ENCODE measurements at places on chromosomes 11 and 22.

- H3K4me1 ChIP-seq, result no peaks in the 10 kb centered on the region
- no peak overlapping the region for H3K4me3 ChIP-seq
- H3K27ac ChIP-seq, result no peak overlapping the region
- H3K36me3 ChIP-seq, result no peaks in the 10 kb centered on the region
- no peaks in the 10 kb centered on the region for H3K27me3 ChIP-seq
Measured at GRCh38 chr11:1403721-1404460, 14.2 kb downstream of the BRSK2 start.

DNA sequence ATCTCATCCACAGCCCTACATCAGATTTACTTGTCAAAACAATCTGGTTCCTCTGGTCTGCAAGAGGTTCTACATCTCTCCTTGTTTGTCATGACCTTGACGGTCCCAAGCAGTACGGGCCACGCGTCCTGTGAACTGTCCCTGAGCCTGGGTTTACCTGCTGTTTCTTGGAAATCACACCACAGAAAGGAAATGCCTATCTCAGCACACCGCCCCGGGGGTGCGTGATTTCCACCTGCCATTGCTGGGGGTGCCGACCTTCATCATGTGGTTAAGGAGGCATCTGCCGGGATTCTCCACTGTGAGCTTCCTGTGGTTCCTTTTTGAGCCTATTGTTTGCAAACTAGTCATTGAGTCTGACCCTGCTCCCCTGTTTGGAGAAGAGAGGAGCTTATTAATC lies 1363.4 kb downstream of the BRD1 start:
- H3K4me3 ChIP-seq, result no peak overlapping the region
- no peaks in the 10 kb centered on the region for H3K27me3 ChIP-seq
- no peak for DNase-seq
- no peak overlapping the region for H3K27ac ChIP-seq
- no peaks in the 10 kb centered on the region for H3K36me3 ChIP-seq

DNA sequence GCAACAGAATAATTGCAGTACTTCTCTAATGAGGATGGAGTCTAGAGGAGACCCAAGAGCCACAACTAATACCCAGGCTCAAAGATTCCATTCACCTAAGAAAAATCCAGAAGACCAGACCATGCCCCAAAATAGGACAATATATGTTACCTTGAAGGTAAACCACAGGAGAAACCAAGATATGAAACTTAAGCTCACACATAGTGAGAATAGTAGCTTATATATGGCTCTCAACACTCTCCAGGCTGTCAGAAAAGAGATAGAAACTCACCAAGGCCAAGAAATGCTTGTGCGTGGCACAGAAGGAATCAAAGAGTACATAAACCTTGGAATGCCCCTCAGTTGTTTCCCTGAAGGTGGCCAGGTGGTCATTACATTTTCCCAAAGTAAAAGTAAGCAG lies 9.1 kb downstream of the FAM111A start:
- no peak overlapping the region for H3K4me3 ChIP-seq
- no peaks in the 10 kb centered on the region for H3K27me3 ChIP-seq
- peaks cover 37% of the 10 kb centered on the region for H3K36me3 ChIP-seq
- no peak overlapping the region for H3K27ac ChIP-seq
- no peak for DNase-seq

DNA sequence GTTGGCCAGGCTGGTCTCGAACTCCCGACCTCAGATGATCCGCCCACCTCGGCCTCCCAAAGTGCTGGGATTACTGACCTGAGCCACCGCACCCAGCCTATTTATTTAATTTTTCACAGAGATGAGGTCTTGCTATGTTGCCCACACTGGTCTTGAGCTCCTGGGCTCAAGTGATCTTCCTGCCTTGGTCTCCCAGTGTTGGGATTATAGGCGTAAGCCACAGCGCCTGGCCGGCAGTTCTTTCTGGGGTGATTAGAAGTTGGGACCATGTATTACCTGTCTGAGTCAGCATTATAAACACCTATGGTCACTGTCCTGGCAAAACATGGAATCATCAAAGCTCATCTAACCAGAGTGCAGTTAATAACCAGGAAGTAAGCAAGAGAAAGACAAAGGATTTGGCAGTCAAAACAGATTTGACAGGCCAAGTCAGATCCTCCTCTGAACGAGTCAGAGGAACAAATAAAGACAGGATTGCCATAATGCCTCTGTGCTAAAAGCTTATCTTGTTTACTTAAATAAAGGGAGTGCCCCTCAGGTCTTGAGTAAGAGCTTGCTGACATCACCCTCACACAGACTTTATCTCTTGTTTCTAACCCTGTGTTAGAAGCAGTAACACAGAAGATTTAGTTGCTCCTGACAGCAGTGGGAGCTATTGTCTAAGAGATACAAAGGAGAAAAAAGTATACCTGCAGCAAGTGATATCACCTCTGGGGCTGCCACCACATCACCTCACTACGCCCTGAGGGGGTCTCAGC lies 3.7 kb downstream of the SERPIND1 start:
- DNase-seq, result no peak
- H3K36me3 ChIP-seq, result no peaks in the 10 kb centered on the region
- H3K27me3 ChIP-seq, result no peaks in the 10 kb centered on the region
- peak overlapping the region; percentile 70 for H3K27ac ChIP-seq
- peaks cover 14% of the 10 kb centered on the region for H3K4me1 ChIP-seq

DNA sequence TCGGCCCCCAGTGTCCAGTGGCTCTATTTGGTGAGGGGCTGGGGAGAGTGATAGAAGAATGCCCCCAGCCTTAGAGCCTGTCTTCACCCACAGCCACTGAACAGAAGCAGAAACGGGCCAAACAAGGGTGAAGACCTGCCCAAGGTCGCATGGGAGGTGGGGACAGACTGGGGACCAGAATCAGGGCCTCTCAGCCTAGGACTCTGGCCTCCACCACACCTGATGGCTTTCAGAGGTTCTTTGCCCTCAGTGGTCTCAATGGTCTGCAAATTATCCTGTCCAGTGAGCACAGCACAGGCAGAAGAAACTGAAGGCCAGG lies 4.5 kb upstream of the MYRF start:
- no peaks in the 10 kb centered on the region for H3K36me3 ChIP-seq
- H3K4me3 ChIP-seq, result no peak overlapping the region
- peaks cover 10% of the 10 kb centered on the region for H3K4me1 ChIP-seq
